ENCODE measurements at places on chromosomes 5 and 9. TPM values are rescaled to one million over a fixed set of nuclear protein-coding genes. Genes with fewer than 3 reads are reported as not detected.

Gene CDH9
- total RNA-seq, result not detected

- DNase-seq, result peak; percentile 88
Measured at GRCh38 chr9:87179553-87180340, 232.4 kb upstream of the GAS1 start.

- DNase-seq, result no peak
Measured at GRCh38 chr9:91298311-91298710, 63.4 kb downstream of the AUH start.

- DNase-seq, result no peak
Measured at GRCh38 chr9:125176636-125177035, 13.0 kb downstream of the PPP6C start.

GRCh38 chr5:180291234-180291940 is 496 bp downstream of the MAPK9 start:
- DNase-seq, result no peak

DNA sequence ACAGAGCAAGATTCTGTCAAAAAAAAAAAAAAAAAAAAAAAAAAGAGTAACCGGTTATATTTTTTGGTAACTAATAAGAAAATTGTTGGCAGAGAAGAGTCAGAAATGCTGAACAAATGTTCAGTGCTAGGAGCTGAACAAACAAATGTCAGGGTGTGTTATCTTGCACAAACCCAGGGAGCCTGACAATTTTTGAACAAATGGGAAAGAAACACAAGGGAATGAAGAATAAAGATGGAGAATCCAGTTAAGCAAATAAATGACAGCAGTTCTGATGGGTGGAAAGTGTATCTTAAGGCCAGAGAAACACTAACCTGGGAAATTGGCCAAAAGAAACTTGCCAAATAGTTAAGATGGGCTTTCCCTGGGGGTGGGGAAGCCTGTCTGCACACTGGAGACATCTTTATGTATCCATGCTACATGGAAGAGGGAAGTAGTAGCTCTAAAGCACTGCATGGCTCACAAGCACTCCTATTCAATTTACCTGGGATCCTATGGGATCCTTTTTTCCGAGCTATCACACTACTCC is 23.7 kb downstream of the KLHL3 start:
- DNase-seq, result no peak

All from HFFc6 (cell line).